ENCODE measurements at places on chromosomes 3 and 15. TPM values are rescaled to one million over a fixed set of nuclear protein-coding genes. Genes with fewer than 3 reads are reported as not detected.

The CEP70 gene
- total RNA-seq = 13.9 TPM

The TEX55 gene
- not detected for total RNA-seq

The MYD88 gene
- total RNA-seq = 12.1 TPM

The ARRDC4 gene
- 2.4 TPM for total RNA-seq

The POPDC2 gene
- 0.09 TPM for total RNA-seq

The SLC22A14 gene
- total RNA-seq = 0.09 TPM

The HRG gene
- not detected for total RNA-seq

The IL5RA gene
- total RNA-seq = not detected

The CTXN2 gene
- under 0.01 TPM for total RNA-seq

The LARP6 gene
- total RNA-seq = 10.9 TPM
